ENCODE measurements at places on chromosomes 6 and 20.

DNA sequence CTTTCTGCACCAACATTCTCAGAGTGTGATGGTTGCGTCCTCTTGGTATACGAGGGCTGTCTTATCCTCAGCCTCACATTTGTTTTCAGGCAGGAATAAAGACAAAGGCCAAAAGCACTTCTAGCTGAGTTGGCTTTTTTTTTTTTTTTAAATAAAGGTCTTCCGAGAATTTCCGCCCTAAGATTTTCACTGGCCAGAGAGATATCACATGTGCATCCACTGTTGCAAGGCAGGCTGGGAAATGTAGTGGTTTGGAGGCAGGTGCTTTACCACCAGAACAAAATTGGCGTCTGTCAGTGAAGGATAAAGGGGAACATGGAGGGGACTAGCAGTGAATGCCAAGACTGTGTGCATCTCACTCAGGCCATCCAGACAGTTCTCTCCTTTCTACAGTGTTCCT, 334.9 kb upstream of the SOX4 start:
- DNase-seq = no peak

DNA sequence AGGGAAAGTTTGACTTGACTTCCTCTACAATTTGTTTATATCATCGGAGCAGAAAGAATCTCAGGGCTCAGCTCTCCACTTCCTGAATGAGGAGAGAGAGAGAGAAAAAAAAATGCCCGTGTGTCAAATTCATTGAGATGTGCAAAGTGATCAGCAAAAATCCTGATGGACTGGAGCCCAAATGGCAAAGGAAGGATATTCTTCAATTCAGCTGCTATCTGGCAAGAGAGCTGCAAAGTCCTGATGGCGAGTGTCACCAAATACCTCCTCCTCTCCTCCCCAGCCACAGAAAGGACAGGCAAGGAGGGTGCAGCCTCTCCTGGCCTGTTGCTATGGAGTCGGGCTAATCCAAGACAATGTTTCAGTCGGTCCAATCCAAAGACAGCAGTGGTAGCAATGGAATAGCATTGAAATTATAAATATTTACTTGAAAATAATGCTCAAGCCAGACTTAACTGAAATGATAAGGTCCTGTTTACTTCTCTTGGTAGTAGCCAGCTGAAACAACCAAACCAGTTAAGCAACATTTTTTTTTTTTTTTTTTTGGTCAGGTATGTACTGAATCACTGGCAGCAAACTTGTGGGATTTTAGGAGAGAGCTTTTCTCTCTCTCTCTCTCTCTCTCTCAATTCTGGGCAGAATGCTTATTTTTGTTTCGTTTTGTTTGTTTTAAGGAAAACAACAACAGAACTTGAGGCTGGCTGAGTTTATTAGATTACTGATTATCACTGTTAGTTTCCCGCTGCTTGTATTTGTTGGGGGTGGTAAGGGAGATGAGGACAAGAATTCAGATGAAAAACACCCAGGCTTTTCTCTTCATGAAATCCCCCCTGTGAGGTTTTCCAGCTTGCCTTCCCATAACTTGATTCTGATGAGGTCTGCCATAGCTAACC, 204.2 kb downstream of the BCAS1 start:
- DNase-seq = peak; percentile 58

DNA sequence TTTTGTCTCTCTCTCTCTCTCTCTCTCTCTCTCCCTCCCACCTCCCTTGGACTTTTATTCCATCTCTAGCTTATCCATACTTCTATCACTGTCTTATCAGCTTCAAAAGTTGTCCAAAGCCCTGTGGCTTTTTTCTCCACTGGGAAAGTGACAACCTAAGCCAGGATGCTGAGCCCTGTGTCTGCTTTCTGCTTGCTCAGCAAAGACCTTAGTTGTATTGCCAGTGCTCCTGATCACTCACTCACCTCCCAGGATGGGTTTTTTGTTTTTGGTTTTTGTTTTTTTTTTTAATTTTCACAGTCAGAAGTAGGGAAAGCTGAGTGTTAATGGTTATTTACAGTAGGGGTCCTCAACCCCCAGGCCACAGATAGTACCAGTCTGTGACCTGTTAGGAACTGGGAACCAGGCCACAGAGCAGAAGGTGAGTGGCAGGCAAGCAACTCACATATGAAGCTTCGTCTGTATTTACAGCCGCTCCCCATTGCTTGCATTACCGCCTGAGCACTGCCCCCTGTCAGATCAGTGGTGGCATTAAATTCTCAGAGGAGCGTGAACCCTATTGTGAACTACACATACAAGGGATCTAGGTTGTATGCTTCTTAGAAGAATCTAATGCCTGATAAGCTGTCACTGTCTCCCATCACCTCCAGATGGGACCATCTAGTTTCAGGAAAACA, 125.0 kb upstream of the ID4 start:
- DNase-seq = no peak

DNA sequence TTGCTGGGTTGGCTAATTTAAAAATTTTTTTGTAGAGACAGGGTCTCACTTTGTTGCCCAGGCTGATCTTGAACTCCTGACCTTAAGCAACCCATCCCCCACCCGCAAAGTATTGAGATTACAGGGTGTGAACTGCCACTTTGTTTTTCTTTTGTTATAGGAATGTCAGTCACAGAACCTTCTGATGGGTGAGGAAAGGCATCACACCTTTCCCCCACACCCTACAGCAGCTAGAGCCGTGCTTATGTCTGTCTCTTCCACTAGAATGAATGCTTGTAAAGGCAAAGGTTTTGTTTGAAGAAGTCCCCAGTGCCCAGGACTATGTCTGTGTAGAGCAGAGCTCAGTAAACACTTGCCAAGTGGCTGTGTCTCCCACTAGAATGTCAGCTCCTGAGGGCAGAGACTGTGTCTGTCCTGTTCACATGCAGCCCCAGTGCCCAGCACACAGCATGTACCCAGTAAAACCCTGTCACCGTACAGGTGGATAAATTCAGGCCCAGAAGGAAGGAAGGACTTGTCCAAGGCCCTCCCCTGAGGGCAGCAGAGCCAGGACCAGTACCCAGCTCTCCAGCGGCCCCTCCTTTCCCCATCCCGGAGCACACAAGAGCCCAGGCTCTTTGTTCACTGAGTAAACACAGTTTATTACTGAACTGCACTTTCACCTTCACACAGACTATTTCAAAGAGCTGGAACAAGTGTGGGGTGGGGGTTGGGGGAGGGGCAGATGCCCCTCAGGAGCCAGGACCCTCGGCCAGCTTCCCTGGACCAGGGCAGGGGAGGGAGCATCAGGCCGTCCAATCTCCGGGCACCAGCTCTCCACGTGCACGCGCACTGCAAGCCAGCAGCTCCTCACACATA, 26.4 kb downstream of the COX4I2 start:
- no peak for DNase-seq

DNA sequence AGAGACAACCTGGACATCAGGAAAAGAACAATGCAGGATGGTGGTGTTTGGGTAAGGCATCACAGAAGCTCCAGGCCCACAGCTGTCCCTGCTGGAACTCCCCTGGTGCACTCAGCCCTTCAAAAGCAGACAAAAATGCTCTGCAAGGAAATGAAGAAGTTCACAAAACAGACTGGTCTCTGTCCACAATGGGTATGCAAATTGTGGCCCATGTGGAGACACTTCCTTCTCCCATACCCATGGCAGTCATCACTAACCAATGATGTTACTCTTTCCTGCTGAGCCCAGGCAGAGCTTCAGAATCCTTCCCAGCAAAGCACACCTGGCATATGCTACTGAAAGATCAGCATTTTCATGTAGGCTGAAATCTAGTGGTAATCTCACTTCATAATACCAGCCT, 42.6 kb upstream of the PXDC1 start:
- no peak for DNase-seq

DNA sequence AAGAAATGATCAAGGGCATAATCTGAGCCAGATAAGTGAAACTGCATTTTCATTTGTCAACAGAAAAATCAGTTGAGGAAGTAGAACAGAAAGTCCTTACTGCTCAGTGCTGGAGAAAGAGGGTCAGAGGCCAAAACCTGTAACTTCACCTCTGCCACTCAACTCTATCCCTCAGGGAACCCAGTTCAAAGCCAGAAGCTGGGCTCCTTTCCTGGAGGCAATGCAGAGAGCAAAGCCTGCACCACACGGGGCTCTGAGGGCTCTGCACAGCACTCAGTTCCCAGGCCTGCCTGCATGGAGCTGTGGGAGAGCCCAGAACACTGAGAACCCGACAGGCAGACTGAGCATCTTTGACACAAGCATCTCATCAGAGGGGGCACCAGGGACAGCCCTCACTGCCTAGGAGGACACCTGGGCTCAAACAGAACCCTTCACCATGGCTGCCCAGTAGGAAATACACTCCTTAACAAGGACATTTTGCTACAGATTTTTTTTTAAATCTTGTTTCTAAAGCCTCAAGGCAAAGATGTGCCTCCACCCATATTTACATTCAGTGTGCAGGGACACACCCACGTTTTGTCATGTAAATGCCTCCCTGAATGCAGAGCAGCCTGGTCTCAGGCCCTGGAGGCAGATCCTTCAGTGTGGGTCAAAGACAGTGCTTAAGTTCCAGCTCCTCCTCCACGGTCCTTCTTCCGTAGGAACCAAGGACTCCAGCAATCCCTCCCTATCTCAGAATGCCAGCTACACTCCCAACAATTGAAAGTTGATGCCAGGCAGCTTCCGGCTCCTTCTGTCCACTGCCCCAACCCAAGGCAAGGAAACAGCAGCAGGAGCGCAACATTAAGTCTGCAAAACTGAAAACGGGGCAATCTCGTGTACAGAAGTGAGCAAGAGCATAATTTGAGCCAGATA, 6.6 kb downstream of the RNASET2 start:
- no peak for DNase-seq

GRCh38 chr20:16212790-16213189, 360.5 kb downstream of the KIF16B start:
- DNase-seq = no peak

DNA sequence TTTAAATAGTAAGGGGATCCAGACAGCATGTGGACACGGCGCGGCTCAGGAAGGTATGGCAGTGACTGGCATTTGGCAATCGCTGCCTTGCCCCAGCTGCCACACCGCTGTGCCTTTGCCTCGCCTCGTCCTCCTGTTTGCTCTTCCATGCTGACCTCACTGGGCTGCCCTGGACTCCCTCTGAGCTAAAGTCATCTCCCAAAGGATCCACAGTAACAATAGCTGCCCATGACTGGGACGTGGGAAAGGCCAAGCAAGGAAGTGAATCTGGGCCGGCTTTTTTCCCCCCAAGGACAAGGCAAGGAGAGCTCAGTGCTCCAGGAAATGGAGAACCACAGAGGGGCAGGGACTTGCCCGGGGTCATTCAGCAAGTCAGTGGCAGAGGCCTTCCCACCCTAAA, 48.1 kb downstream of the JPH2 start:
- no peak for DNase-seq

GRCh38 chr6:134376785-134377184, 58.9 kb upstream of the SGK1 start:
- no peak for DNase-seq

All from HT1080 (cell line).